GM12891 (cell line): ENCODE measurements at places on chromosomes 16 and 17.

DNA sequence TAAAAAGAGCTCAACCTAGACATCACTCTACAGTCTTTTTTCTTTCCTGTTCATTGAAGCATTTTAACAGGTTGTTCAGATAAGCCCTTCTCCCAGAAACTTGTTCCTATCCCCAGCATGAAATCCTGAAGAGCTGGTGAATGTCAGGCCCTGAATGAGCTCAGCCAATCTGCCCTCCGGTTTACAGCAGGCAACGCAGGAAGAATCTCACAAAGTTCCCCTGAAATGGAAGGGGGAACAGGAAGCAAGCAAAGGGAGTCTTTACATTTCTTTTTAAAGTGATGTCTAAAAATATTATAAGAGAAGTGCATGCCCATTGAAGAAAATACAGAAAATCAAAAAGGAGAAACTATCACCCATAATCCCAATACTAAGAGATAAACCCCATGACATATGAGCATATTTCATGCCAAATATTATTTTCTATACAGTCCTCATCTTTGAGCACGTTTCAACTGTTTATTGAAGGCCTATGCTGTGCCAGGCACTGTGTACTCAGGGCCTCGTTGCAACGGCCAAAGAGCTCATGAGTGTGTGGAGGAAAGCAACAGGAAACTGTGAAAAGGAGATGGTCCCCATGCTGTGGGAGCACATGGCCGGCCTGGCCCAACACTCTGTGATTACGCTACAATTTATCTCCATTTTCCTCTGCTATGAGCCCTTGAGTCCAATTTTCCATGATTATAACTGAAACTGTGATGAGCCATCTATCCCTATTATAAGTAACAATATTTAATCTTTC lies 5.7 kb downstream of the TK2 start:
- DNase-seq, result no peak

- no peak for DNase-seq
Observed at GRCh38 chr17:19238167-19238505, 970 bp downstream of the EPN2 start.

DNA sequence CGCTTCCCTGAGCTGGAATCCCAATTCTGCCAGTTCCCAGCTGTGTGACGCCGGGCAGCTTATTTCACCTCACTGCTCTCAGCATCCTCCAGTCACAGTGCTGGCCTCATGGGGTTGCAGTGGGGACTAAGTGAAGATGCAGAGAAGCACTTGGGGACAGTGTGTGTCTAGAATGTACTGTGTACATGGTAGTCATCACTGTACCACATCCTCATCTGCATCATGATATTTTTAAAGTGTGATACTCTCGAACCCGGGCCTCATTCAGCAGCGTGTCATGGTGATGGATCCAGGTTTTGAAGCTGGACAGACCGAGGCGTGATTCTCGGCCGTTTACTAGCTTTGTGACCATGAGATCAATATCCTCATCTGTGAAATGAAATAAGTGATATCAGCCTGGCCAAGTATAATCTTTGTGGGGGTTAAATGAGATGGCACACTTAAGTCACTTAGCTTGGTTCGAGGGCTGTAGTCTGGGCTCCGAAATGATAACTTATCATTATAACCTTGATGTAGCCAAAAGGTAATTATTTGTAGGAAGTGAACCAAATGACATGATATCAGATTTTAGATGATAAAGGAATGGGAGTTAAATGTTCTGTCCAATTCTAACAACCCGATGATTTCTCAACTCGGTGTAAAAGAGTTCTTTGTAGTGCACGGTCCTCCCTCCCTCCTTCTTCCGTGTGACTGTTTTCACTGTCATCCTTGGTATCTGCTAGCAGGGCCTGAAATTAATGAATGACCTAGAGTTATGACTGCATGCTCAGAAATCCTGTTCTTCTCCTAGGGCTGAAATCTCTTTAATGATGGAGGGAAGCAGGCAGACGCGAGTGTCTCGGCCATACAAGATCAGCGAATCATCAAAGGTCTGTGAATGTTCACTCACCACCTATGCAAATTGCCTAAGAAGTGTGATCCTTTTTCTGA lies 2.0 kb downstream of the KLHL36 start:
- no peak for DNase-seq

GRCh38 chr17:59757881-59758385 lies 50.5 kb downstream of the VMP1 start:
- no peak for DNase-seq

DNA sequence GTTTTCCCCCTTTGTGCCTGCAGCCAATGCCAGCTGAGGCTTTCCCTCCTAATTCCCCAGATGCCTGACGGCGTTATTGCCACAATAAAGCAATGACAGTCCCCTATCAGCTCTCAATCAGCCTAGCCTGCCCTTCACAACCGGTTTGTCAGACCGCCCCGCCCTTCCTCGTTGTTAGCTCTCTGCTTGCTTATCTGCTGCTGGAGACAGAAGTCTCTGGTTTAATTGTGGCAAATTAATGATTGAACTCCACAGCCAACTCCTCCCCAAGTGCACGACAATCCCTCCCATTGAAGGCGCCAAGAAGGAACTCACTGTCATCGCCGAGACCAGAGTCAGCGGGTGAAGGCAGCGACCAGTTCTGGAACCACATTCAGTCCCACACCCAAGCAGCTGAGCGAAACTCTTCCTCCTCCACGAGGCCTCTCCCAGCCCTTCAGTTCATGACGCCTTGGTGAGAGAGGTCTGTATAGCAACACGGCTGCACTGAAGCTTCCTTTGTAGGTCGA lies 474.4 kb downstream of the SLC39A11 start:
- DNase-seq, result no peak

DNA sequence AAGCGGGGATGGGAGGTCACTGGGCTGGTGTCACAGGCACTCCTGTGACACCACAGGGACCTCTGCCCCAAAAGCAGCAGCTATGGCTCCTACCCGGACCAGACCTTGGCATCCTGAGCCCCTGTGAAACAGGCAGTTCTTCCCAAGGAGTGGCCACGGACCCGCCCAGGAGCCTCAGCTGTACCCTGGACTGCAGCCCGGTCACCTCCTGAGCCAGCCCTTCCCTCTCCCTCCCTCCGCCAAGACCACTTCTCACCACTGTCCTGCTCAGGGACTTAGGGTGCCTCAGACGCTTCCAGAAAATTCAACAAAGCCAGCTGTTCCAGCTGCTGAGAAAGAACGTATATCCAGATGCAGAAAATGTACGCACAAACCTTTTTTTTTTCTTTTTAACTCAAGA lies 13.9 kb upstream of the NCBP3 start:
- DNase-seq, result no peak

- no peak for DNase-seq
Observed at GRCh38 chr17:62780951-62781350, 27.2 kb downstream of the MARCHF10 start.

DNA sequence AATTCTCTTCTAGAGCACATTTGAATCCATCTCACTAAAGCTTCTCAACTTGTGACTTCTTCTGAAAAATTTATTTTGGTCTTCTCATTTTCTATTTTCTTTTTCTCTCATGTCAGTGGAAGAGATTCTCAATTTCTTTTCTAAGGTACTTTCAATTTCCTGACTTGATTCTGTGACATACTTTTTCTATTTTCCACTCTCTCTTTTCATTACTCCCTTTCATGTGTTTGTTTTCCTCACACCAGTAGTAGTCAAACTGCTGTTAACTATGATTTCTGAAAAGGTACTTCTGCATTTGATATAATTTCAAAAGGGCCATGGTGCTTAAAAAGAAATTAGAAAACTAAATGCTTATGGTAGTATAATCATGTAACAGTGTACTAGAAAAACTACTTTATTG lies 41.9 kb downstream of the NFAT5 start:
- DNase-seq, result no peak
